Memory B cell (primary cell): ENCODE measurements at places on chromosomes 13 and 19.

DNA sequence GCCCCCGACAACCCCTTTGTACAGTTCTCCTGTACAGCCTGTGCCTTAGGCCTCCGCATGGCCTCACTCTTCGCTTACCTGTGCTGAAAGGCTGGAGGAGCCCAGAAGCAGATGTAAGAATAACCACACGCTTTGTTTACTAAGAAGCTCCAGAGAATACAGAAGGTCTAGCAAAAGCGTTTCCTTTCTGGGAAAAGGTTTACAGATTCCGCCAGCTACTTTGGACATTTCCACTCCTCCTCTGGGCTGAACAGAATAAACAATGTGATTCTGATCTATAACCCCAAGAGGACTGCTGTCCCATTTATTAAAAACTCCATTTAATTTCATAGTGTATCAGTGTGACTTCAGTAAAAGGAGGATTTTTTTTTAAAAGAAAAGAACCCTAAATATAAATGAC, 339.2 kb downstream of the DNAJC15 start:
- DNase-seq: no peak

- DNase-seq: no peak
Measured at GRCh38 chr13:86085890-86086289, 286.7 kb upstream of the SLITRK6 start.

DNA sequence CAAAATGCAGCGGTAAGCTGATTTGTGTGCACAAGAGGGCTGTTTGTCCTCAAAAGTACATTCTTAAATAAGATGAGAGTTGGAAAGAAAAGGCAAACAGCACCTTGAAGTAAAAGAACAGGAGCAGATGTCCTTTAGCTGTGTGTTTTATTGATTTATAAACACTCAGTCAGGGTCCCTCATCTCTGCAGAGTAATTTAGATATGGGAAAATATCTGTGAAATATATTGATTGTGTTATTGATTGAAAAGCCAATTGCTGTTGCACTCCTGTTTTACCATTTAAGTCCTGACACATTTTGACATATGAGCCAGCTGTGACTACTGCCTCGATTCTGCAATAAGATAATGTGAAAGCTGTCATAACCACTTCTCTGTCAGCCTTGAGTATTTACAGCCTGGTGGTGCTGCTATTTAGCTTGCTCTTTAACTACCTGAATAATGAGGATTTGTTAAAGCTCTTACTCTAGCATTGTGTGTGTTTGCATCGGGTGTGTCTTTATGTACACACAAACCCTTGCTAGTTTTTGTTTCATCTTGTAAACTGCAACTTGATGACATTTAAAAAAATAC, 550.1 kb downstream of the DACH1 start:
- no peak for DNase-seq

GRCh38 chr19:54266133-54266532, 9.1 kb upstream of the LILRB5 start:
- DNase-seq: peak; percentile 68

GRCh38 chr13:44519642-44520041, 56.5 kb downstream of the TSC22D1 start:
- no peak for DNase-seq
